Breast epithelium (tissue), 4 donors: ENCODE measurements at places on chromosomes 1 and 21. TPM values are rescaled to one million over a fixed set of nuclear protein-coding genes. Genes with fewer than 3 reads are reported as not detected.

FCRL4 gene
- not detected for total RNA-seq

NBPF6 gene
- not detected for total RNA-seq

RPTN gene
- not detected for total RNA-seq

S100A7 gene
- not detected for total RNA-seq

POGZ gene
- total RNA-seq, result 60.3 TPM

DNA sequence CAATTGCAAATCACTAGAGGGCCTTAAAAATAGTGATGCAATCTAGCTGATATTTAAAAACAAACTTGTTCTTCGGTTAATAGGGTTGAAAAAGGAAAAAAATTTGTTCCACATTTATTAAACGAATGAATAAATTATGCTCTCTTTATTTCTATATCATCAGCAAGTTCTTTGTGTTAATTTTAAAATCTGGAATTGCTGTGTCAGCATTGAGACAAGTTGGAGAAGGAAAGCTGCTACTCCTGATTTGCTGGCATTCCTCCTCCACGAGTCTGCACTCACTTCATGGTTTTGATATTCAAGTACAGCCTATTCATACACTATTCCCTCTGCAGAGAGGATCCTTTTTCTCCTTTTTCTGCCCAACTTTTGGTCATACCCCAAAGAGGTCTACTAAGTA is 117.6 kb downstream of the MRPL39 start:
- no peak for DNase-seq

DNA sequence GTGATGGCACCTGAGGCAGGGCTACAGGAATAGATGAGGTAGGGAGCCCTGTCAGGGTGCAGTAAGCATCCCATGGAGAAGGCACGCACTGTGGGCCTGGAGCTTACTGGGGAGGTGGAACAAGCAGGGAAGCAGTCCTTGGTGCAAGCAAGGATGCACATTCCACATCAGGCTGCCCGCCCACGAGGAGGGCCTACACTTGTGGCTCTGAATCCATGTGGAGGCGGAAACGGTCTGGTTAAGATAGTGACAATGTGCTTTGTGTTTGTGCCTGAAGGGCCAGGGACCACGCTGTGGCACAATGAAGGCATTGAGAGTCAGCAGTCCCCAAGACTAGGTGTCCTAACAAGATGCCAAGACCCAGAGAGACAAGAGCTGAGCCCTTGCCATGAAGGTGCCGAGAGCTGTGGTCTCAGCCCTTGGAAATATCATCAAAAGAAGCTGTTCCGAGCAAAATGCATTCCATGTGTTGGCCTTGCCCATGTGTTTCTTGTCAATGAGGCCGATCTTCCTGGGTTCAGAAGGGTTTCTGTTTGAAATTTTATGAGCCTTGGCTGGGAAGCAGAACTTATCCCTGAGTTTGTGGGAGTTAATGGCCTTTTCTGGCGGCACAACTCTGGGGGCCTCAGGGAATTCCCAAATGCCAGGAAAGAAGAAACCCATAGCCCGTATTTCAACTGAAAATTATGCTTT is 111.9 kb downstream of the NGF start:
- no peak for DNase-seq

GRCh38 chr21:45763074-45763473 is 119.5 kb downstream of the PCBP3 start:
- DNase-seq, result no peak

DNA sequence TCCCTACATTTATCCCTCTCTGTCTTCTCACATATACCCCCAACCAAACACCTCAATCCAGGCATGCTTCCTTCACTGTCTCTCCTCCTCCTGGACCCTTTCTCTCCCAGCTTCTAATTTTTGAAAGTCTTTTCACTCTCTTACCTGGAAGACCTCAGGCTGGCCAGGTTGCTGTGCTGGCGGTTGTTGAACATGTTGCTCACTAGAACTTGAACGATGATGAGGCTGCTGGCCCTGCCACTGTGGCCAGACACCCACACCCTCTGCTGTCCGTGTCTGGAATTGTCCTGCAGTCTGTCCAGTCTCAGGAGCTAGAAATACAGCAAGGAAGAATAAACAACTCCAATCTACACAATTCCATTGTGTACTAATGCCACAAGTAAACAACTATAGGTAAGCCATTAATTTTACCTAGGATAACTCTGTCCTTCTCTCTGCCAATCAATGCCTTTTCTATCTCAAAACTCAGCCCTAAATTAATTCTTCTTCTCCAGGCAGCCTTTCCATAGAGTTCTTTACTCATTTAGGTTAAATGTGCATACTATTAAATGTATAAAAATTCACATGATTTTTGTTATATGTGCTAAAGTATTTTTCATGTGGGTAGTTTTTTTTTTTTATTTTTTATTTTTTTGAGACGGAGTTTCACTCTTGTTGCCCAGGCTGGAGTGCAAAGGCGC is 5.1 kb upstream of the CTSK start:
- peak; percentile 52 for DNase-seq
